Stimulated activated CD4-positive, alpha-beta T cell treated with anti-CD3 and anti-CD28 coated beads, Interleukin-12 subunit alpha, Interleukin-12 subunit beta, amount 100 ng/mL, for 48 hours (primary cell): ENCODE measurements at places on chromosomes 12 and 14.

DNA sequence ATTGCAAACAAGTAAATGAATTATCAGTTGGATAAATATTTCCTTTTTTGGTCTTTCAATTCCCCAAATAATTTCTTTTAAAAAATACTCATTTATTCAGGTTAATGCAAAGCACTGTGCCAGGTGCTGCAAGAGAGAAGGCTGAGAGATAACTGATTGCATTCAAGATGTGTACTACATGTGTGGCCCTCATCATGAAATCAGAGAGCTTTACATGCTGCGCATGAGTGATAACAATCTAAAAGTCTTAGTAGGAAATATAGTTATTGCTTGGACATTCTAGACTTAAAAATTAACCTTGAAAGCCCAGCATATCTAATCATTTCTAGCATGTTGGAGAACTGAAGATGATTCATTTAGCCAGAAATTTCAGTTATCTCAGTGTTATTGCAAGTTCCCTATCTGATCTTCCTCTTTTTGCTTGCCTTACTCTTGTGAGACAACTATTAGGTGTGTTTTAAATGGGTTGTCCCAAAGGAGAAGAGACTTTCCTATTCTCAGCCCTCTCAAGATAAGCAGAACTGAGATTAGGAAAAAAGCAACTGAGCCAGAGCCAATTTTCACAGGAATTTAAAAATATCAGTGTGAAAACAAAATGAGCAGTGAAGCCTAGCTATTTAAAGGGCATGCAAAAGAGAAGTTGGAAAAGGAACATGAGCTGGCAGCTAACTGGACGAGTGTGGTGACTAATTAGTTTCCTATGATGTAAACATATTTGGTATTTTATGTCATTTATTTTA is 60.9 kb downstream of the PLEKHA5 start:
- no peak for DNase-seq

GRCh38 chr12:28327722-28328121 is 137.5 kb downstream of the CCDC91 start:
- DNase-seq: no peak

DNA sequence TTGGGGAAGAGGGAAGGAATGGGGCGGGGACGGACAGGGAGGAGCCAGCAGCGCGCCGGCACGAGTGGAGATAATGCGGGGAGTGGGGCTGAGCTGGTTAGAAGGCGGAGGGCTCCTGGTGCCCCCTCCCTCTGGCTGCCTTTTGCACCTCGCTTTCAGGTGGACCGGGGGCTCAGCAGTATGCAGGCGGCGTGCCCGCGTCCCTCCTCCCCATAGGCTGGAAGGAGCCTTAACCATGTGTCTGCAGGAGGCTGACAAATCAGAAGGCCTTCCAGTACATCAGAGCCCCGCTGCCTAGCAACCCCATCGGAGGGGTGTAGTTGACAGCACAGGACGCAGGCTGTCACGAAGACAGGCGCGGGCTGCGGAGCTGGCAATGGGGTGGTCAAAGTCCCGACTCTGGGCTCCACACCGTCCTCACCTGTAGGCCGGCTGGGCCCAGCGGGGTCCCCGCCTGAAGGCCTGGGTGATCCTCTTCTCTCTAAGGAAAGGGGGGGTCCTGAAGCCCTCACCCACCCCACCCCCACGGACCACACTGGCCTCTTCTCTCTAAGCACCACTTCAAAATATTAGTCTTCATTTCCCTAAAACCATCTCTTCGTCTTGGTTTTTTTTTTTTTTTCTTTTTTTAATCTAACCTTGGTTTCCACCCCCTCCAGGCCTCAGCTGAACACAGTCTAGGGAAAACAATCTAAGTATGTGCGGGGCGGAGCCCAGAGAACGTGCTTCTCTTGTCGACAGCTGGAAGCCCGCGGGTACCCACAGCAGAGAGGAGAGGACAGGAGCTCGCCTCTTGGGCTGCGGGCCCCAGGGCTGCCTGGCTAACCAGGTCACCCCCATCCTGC is 44.5 kb downstream of the KDM2B start:
- DNase-seq: no peak

DNA sequence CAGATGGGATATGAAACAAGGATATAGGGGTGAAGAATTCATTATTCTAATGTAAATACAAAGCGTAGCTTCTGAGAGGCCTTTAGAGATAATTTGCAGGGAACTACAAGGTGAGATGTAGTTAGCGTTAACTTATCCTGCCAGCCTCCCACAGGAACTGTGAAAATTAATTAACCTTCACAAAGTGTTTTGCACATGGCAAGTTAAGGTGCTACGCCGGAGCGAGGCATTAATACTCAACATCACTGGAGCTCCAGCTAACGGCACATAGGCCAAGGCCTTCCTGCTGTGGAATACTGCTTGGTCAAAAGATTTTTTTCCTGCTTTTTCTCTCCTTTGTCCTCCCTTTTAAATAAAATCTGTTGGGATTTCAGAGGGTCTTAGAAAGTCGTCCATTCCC is 86.5 kb downstream of the CRACR2A start:
- DNase-seq: no peak

DNA sequence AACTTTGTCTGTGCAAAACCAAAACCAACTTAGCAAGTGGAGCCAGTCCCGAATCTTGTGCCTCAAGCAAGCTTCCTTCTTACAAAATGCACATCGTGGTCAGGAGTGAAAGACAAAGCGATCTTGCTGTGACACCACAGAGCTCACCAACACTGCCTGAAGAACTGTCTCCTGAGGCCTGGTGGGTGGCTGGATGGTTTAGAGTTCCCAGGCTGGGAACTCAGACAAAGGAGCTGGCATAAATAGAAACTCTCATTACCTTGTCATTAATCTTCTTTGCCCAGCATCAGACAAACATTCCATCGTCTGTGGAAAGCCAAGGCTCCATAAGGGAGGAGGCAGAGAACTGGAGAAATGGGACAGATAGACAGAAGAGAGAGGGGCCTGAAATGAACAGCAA is 144.8 kb downstream of the KCNA5 start:
- DNase-seq: no peak

- DNase-seq: no peak
Measured at GRCh38 chr14:33118668-33119067, 180.0 kb downstream of the NPAS3 start.

DNA sequence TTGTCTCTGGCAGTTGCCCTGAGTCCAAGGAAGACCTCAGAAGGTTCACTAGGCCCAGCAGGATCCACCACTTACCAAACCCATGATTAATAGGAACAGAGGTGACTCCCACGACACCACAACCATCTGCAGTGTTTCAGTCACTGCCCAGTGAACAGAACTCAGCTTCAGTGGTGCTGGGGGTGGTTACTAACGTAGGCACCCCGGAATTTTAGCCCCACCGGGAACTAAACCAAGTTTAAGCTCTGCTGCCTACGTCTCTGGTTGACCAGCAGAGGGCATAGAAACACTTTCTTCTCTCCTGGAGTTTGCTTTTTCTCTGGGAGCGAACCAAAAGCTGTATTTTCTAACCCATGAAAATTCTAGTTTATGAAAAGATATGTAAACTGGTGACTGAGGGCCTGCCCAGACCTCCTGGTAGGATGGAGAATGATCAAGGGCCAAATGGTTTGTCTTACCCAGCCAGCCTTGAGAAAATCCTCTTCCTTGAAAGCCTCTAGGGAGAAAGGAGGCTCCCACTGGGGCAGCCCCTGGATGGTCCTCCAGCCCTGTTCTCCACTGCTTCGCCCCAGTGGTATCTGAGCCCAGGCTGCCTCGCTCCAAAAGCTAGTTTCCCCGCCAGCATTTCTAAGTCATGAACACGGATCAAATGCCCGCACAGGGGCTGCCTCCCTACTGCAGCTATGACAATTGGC is 379.8 kb downstream of the DPF3 start:
- no peak for DNase-seq

DNA sequence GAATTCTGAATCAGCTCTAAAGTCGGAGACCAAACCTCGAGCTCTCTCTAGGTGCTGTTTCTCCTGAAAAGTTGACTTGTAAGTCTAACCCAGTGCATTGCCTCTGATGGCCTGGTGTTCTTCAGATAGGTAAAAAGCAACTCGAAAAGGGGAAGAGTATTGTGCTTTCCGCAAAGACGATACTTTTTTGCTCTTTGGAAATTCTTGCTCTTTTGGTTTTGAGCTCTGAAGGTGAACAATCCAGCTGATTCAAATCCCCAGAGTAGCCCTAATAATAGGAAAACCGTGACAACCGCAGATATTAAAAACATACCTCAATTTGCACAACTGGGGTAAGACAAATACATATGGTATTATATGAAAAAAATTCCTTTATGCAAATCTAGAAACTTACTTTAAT is 447.4 kb downstream of the RAD51B start:
- no peak for DNase-seq

DNA sequence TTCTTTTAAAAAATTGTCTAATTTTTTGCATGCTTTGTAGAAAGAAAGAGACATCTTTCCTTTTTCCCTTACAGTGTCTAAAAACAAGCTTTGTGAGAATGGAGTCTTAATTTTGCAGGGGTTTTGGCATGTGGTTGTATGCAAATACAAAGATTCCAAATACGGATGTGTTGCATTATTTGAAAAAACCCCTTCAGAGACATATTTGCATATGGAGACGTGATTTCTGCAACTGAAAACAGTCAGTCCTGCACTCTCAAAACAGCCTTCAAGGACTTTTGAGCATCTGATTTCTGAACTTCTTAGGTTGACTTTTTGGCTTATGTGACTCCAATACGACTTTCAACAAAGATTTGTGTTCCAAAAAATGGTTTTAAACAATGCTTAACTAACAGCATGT is 7.8 kb downstream of the IRAK3 start:
- no peak for DNase-seq

DNA sequence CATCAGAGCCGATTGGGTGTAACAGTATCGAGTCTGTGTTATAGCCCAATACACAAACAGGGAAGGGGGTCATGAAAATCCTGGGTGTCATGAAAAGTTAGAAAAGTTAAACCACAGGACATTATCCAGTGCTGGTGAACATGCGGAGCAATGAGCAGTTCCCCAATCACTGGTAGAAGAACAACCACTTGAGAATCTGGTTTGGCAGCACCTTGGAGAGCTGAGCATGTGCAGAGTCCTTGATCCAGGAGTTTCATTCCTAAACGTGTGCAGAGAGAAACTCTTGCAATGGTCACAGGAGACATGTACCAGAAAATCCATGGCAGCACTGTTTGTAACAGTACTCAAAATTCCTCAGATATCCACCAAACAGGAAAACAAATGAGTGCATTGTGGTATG is 23.0 kb upstream of the JDP2 start:
- DNase-seq: no peak

GRCh38 chr14:71942904-71943694 is 10.9 kb downstream of the RGS6 start:
- DNase-seq: no peak
